ENCODE measurements at places on chromosomes 7 and 10.

GRCh38 chr7:117951285-117951684 lies 78.0 kb upstream of the CTTNBP2 start:
- ATAC-seq = no peak

DNA sequence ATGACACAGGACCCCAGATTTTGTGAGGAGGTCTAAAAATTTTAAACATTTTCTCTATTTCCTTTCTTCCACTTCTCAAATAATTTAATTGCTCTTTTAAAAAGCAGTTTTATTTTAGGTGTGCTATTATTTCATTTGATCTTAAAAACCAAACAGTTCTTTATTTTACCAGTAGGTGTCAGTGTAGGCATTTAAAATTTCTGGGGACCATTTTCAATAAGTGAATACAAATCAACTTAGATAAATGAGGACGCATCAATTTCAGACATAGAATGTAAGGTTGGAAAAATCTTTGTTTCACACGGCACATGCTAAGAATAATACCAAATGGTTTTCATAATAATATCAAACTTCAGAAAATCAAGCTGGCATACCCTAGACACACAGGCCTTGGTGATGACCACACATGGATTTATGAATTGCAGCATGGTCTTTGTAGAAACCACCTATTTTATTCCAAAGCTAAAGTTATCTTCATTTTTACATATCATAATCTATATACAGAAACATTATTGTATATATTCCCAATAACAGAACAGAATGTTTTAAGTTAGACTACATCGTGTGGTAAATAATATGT lies 127.6 kb upstream of the SLC26A5 start:
- ATAC-seq = no peak

GRCh38 chr7:24444666-24445440 lies 128.4 kb upstream of the PALS2 start:
- ATAC-seq = no peak

DNA sequence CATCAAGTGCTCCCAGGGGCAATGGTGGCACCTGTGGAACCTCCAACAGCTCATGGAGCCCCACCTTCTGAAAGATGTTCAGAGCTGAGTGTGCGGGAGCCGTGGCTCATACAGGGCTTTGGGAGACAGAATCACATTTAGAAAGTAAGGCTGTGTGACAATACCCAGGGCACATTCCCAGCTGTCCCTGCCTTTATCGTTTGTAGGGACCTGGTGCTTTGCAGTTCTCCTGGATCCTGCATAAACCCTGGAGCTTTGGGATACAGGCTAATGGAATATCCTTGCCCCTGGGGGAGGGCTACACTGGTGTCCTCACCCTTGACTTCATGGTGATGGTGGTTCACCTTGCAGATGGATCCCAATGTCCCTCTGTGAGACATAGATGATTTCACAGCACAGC lies 134.8 kb upstream of the LAMB4 start:
- ATAC-seq = no peak

DNA sequence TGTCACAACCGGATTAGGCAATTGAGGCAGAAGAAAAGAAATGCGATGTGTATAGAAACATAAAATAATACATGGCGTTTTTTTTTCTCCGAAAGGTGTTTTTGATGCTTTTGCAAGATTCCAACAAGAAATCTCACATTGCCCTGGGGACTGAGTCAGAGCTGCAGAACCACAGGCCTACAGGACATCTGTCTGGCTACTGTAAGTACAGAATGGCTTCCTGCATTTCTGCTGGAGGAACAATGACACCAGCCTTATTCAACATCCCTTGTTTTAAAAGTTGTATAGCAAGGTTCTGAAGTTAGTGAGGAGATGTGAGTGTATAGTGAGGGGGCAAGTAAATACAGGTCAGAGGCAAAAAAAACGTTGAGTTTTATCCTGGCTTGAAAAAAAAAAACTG lies 256.4 kb downstream of the ABCA13 start:
- ATAC-seq = no peak

DNA sequence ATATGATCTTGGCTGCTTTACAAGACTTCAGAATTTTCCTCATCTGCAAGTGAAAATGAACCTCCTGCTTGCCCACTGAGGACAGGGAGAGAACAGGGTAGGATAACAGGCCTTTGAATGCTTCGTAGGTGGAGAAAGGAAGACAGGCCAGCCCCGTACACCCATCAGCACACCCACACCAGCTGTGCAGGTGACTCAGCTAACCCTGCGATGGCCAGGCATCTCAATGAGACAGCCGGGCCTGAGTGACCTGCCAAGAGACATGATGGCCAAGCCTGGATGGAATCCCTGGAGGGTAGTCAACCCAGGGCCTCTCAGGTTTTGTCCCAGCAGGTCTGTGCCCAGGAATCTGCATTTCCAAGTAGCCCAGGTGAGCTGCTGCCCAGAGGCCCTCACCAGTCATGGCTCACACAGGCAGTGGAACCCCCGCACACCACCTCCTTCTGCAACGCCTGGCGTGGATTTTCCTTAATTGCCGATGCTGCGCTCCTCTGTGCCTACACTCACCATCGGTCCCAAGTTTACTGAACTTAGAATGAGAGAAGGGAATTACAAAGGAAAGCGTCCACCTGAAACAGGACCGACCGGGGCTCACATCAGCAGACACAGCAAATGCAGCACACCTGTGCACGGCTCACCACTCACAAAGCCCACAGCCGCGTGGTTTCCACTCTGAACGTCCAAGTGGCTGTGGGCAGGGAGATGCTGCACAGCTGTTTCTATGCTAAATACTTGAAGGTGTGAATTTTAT lies 163.7 kb downstream of the DIP2C start:
- ATAC-seq = no peak

GRCh38 chr7:28041508-28042314 lies 138.9 kb downstream of the JAZF1 start:
- peak; percentile 74 for ATAC-seq

GRCh38 chr10:132185601-132186487 lies 904 bp upstream of the DPYSL4 start:
- peak; percentile 65 for ATAC-seq

DNA sequence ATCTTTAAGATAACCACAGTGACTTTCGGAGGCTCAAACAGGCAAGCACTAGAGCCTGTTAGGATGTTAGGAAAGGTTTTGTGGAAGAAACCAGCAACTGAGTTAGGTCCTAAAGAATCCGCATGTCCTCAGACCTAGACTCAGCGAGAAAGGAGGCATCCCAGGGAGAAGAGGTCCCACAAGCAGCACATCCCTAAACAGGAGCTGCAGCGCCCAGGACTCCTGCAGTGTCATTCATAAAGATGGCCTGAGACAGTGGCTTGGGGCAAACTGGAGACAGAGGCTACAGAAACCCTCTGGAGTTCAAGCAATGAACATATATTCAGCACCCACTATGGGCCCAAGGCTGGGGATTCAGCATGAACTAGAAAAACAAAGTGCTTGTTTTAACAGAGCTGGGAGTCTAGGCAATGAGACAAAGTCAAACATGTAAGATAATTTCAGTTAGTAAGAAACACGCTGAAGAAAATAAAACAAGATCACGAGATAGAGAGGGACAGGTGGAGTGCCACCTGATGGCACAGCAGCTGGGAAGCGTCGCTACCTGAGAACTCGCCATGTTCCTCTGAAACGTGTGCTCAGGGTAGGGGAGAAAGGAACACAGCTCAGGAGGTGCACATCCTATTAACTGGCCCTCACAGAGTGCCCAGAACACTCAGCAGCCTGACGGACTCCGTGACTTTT lies 48.1 kb downstream of the PARD3 start:
- no peak for ATAC-seq

DNA sequence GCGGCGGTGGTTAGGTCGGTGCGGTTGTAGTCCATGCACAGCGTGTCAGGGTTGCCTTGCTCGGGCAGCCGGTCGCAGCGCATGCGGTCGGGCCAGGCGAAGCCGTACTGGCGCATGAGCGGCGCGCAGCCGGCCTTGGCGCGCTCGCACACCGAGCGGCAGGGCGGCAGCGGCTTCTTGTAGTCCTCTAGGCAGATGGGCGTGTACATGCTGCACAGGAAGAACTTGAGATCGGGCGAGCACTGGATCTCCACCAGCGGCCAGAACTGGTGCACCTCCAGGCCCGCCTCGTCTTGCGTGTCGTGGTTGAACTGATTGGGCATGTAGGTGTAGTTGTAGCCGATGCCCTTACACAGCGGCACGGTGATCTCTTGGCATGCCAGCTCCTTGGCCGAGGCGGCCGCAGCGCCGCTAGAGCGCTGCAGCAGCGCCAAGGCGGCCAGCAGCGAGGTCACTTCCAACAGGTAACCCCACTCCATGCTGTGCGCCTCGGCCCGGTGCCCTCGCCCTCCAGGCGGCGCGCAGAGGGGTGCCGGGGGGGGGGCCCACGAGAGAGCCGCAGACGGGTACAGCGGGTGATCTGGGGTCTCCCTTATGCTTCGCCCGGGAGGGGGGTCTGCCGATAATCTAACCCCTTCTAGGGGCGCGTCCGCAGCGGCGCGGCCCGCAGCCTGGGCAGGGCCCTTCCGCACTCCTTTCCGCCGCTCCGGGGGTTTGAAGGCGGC lies 983 bp downstream of the FZD8 start:
- ATAC-seq = peak; percentile 39

- ATAC-seq = no peak
These were observed 42.6 kb downstream of the CLEC2L start for GRCh38 chr7:139566075-139566474.

DNA sequence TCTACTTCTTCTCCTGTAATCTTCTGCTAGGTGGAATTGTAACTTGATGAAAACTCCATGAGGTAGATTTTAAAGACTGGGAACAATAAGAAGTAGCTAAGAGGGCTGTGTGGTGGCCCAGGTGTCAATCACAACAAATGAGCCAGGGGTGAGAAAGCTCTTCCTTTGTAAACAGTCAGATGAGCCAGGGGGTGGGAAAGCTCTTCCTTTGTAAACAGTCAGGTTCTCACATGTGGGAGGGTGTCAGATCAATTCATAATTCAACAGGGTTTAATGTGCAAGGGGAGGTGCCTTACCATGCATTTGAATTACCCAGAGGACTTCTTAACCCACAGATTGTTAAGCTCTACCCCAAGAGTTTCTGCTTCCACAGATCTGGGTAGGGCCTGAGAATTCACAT lies 312.4 kb upstream of the AUTS2 start:
- no peak for ATAC-seq

GRCh38 chr7:104795616-104796398 lies 218.2 kb upstream of the KMT2E start:
- ATAC-seq = no peak

DNA sequence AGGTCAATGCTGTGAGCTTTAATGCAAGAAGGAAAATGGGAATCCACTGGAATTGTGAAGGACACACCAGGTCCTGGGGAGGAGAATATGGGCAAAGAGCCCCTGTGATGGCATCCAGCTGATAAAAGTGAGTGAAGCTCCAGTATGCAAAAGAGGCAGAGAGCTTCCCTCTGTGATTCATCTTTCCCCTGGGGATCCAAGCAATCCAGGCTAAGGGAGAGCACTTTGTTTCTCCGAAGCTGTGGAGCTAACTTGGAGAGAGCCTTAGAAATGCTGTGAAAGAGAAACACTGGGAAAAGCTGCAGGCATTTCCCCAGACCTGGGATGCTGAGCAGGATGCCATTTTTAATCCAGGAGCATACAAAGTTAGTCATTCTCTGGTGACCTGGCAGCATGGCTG lies 489.5 kb downstream of the SH2D4B start:
- no peak for ATAC-seq

- ATAC-seq = no peak
These were observed 1073.6 kb downstream of the XPNPEP1 start for GRCh38 chr10:108849688-108850087.
